ENCODE measurements at places on chromosomes 5 and 9. TPM values are rescaled to one million over a fixed set of nuclear protein-coding genes. Genes with fewer than 3 reads are reported as not detected.

The YIPF5 gene
- total RNA-seq: 40.3 TPM

The ORM1 gene
- 0.92 TPM for total RNA-seq

The GMCL2 gene
- not detected for total RNA-seq

The FOXD4L6 gene
- not detected for total RNA-seq

The TCERG1 gene
- total RNA-seq: 21.7 TPM

The GRXCR2 gene
- 0.12 TPM for total RNA-seq

The SH2D3C gene
- 2.8 TPM for total RNA-seq

The SLC4A9 gene
- total RNA-seq: 0.31 TPM

The ADAMTSL2 gene
- total RNA-seq: 5.5 TPM

The ARID3C gene
- total RNA-seq: not detected

The ANKRD18B gene
- total RNA-seq: 0.57 TPM

The RNF224 gene
- total RNA-seq: not detected

The RAB14 gene
- 13.3 TPM for total RNA-seq

The ABHD17B gene
- total RNA-seq: 9.7 TPM

The SLC6A3 gene
- total RNA-seq: not detected

The TXNDC8 gene
- not detected for total RNA-seq

The THBS4 gene
- total RNA-seq: 4.7 TPM

The GFI1B gene
- total RNA-seq: not detected

The MEIKIN gene
- total RNA-seq: not detected

The PLAA gene
- 8.8 TPM for total RNA-seq

The KLHL9 gene
- 8.0 TPM for total RNA-seq

The CARD9 gene
- 0.95 TPM for total RNA-seq

The QRFP gene
- not detected for total RNA-seq

The IER5L gene
- total RNA-seq: 7.6 TPM

The RORB gene
- 0.40 TPM for total RNA-seq

The GABBR2 gene
- not detected for total RNA-seq

The FAM221B gene
- not detected for total RNA-seq

The PCSK1 gene
- total RNA-seq: 2.3 TPM

The PCDHGB4 gene
- total RNA-seq: 1.5 TPM

The SPATA6L gene
- 8.2 TPM for total RNA-seq

The CXCL14 gene
- 14.3 TPM for total RNA-seq

The RNF183 gene
- 0.22 TPM for total RNA-seq

The PCDHGB6 gene
- total RNA-seq: 2.8 TPM

The ALG2 gene
- 27.9 TPM for total RNA-seq
